ENCODE measurements at places on chromosomes 6 and 20. TPM values are rescaled to one million over a fixed set of nuclear protein-coding genes. Genes with fewer than 3 reads are reported as not detected.

DNA sequence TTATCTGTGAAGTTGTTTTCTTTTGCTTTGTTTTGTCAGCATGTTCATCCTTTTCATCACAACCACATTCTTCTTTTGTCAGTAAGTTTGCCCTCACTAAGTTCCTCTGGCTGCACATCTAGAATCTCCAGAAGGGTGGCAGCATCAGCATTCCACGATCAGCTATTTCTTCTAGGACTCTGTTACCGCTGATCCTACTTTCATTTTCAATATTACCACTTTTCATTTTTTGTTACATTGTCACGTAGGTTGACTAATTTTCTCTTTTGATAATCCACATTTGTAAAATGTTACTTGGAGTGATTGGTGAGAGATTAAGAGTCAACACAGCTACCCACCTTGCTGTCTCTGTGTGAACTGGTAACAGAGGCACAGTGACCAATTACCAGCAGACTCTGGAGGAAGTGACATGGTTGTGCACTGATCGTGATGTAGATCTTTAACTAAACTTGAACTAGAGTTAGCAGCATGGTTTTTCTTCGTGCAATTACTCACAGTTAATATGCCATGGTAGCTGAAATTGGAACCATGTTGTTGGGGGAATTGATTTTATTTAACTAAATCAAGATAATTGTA is 307.9 kb upstream of the SLC35B3 start:
- DNase-seq, result peak; percentile 42

DNA sequence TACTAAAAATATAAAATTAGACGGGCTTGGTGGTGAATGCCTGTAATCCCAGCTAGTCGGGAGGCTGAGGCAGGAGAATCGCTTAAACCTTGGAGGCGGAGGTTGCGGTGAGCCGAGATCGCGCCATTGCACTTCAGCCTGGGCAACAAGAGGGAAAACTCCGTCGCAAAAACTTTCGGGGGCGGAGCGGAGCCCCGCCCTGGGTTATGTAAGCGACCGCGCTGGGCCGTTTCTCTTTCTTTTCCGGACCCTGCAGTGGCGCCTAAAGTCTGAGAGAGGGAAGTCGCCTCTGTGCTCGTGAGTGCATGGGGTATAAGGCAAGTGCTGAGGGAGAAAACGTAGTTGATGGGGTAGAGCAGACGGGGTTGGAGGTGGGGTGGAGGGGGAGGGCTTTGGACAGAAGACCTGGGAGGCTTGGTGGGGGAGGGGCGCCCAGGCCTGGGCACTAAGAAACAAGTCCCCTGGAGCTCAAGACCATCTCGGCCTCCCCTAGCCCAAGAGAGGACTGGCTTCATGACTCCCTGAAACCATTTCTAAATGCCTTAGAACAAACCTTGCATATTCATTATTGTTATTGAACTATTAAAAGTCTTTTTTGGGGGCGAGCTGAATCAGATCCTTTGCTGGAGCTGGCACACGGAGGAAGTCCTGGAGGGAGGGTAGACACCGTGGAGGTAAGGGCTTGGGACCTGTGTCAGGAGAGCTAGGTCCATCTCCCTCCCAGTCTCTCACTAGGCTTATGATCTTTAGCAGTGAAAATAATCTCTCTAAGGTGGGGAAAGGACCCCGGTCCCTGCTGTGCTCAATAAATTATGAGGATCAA is 2.7 kb upstream of the MICA start:
- peak; percentile 74 for DNase-seq

Gene MYH7B
- total RNA-seq, result 0.07 TPM

DNA sequence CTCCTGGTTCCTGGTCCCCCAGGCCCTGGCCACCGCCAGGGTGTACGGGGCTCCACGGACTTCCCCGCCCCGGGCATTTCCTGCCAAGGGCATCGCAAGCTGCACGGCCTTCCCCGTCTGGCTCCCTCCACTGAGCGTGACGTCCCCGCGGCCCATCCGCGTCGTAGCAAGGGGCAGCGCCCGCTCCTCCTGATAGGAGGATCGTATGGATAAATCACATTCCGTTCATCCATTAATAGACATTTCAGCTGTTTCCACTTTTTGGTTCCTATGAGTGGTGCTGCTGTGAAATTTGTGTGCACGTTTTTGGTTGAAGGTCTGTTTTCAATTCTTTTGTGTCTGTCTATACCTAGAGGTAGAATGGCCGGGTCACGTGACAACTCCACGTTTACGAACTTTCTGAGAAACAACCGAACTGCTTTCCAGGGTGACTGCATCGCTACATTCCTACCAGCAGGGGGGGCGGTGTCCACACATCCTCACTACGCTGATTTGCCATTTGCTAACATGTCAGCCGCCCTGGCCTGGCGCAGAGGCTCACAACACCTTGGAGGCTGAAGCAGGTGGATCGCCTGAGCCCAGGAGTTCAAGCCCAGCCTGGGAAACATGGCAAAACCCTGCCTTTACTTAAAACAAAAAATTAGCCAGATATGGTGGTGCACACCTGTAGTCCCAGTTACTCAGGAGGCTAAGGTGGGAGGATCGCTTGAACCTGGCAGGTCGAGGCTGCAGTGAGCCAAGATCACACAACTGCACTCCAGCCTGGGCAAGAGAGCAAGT is 37.7 kb downstream of the KCNQ2 start:
- DNase-seq, result peak; percentile 40

DNA sequence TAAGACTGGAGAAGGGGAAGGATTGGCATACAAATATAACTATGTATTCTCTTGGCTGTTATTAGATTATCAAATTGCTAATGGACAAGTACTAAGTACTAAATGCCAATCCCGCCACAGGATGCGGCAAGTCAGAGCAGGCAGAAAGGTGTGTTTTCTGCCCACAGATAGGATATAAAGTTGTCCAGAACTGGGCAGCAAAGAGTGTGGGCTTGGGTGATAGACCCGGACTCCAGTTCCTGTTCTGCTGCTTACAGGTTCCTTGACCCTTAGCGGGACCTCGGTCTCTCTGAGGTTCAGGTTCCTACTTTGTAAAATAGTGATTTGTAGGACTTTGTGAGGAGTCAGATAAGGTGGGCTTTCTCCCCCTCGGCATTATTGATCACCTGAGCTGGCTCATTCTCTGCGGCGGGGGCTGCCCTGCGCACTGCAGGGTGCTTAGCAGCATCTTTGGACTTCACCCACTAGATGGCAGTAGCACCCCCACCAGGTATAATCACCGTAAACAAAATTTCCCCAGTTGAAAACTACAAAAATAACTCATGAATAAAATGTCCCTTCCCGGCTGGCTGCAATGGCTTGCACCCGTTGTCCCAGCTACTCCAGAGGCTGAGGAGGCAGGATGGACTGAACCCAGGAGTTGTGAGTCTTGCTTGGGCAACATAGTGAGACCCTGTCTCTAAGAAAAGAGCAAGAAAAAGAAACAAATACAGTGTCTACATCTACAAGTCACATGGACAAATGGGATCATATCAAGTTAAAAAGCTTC is 193.1 kb downstream of the DOK5 start:
- DNase-seq, result peak; percentile 32

Gene PAX1
- not detected for total RNA-seq

- DNase-seq, result no peak
Measured at GRCh38 chr6:101876431-101876830, 482.9 kb downstream of the GRIK2 start.

- no peak for DNase-seq
Measured at GRCh38 chr6:20412682-20413073, 11.0 kb downstream of the E2F3 start.

DNA sequence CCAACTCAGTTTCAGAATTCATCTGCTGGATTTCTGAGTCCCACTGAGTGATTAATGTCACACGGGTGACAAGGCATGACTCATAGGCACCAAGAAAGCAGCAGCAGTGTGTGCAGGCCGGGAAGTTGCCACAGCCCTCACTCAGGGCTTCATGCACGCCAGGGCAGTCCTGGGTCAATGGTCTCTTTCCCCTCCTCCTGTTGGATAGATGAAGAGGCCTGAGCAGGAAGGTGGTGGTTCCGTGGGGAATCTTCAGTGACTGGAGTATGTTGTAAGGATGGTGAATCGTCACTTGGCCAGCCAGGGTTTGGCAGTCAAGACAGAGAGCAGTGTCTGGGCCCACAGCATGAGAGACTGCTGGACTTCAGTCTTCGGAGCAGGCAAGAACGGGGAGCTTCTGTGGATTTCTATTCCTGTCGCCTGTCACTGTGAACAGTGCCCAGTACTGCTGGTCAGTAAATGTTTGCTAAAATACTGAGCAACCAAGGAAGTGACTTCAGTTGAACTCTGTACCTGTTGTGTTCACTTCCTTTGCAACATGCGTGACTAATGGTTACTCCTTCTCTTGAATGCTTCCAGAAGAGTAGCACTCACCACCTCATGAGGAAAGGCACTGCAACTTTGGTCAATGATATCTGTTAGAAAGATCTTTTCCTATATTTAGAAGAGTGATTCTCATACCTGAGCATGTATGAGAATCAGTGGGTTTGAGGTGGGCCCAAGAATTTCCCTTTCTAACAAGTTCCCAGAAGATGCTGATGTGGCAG is 62.0 kb upstream of the CD93 start:
- DNase-seq, result peak; percentile 80

DNA sequence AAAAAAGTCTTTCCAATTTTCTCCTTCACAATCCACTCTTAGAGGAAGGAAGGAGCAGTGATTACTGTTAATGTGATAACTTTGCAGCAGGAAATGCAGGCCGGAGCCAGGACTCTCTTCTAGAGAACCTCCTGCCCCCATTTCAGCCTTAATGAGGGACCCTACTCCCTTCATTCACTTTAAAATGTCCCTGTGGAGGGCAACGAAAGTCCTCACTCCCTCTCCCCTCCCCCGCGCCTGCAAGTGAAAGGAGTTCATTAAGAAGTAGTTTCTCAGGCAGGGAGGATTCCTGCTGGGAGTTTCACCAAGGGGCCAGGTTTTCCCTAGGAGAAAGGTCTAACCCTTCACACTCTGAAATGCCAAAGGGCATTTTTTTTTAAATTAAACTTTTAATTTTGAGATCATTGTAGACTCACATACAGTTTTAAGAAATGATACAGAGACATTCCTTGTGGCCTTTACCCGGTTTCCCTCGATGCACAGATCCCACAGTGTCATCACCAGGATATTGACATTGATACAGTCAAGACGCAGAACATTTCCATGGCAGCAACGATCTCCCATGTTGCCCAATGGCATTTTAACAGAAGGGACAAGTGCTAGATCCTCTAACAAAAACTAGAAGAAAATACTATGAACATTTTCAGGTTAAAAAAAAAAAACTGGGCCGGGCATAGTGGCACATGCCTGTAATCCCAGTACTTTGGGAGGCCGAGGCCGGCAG is 6.8 kb upstream of the COMMD7 start:
- no peak for DNase-seq

Gene SASH1
- 18.4 TPM for total RNA-seq

DNA sequence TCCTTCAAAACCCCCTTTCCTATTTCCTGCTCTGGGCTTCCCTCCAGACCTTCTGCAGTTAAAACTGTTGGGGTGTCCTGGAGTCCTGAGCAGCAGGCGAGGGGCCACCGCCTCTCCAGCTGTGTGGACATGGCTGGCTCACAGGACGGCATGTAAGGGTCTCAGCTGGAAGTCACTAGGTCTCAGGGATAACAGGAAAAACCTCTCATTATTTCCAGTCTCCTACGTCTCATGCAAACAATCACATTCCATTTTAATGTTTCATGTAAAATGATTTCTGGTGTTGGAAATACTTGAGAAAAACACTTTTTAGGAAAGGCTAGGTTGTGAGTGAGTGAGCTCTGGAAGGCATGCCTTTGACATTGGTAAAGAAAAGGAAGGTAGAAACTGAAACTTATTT is 158.7 kb downstream of the SCML4 start:
- DNase-seq, result no peak

Gene SLA2
- total RNA-seq, result not detected

DNA sequence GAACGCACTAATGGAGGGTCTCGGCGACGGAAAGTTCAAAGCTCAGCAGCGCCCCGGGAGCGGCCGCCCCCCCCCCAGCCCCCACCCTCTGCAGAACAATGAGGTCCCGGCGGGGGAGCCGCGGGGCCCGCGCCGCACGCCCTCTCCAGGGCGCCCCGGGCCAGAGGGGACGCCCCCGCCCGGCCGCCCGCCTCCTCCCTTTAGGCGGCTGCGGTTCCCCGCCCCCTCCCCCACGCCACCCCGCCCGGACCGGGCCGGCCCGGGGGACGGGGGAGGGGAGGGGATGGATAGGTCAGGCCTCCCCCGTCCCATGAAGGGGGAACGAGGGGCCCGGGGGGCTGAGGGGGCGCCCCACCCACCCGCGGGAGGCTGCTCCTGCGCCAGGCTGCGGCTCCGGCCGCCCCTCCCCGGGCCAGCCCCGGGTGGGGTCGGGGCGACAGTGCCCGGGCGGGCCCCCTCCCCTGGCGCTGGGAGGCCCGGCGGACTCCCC is 1.5 kb downstream of the NOL4L start:
- DNase-seq, result no peak

Gene TDP2
- total RNA-seq, result 28.2 TPM

DNA sequence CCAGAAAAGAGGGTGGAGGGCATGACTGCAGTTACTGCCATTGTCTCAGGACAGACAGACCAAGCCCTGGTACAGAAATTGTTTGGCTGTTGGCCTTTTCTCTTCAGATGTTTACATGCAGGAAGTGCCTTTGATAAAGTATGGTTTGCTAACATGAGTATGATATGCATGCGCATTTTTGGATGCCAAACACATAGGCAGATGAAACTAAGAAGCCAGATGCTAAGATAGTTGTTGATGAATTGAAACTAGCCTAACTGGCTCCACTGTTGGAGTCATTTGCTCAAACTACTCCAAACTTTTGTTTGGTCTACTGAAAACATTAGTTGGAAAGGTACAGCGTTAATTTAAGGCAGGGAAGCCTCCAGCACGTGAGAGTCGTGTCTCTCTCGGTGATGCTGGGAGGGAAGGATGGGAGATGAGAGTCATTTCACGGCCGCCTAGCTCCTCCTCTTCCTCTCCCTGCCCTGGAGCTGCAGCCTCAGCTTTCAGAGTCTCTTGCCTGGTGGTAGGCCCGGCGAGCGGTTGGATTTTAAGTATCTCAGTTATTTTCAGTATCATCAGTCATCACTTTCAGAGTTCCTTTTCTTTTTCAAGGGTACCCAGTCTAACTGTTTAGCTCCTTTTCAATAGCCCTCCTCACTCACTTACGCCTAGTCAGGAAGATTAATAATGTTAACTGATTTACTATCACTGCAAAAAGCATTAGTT is 29.7 kb downstream of the RREB1 start:
- peak; percentile 61 for DNase-seq

Gene STMN3
- 5.3 TPM for total RNA-seq

DNA sequence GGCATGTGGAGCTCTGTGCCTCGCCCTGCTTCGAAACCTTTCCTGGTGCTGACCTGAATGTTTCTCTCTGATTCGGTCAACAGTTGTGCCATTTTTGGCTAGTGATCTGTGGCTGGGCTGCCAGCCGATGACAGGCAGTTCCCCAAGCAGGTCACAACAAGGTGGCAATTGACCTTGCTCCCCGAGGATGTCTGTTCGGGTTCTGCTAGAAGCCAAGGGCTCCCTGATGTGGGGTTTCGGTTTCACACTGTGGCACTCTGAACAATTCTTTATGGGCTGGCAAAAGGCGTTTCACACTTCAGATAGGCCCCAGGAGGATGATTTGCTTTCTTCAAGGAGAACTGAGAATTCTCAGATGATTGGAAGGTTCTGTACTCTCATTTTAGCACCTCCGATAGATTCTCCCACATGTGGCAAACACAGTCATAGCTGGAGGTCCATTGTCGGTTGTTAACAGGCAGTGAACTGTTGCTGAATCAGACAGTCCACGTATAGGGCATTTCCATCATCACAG is 135.6 kb downstream of the SLC24A3 start:
- no peak for DNase-seq
